ENCODE measurements at places on chromosomes 13 and 19.

GRCh38 chr13:32426990-32427851 is 709 bp downstream of the N4BP2L1 start:
- DNase-seq = peak; percentile 26

- no peak for DNase-seq
Measured at GRCh38 chr13:83622422-83622784, 259.9 kb downstream of the SLITRK1 start.

- DNase-seq = no peak
Measured at GRCh38 chr19:12868540-12869112, 12.6 kb downstream of the DNASE2 start.

DNA sequence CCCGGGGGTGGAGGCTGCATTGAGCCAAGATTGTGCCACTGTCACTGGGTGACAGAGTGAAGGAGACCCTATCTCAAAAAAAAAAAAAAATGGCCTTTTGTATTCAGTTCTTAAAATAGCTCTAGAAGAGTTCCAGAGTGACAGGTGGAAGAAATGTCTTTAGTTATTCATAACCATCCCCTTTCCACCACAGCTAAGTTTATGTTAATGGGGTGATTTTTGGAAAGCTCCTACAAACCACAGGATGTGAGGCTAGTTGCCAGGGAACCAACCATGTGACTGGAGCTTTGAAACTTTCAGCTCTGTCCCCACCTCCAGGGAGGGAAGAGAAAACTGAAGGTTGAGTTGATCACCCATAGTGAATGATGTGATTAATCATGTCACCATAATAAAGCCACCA is 6.9 kb downstream of the ZNF490 start:
- DNase-seq = no peak

DNA sequence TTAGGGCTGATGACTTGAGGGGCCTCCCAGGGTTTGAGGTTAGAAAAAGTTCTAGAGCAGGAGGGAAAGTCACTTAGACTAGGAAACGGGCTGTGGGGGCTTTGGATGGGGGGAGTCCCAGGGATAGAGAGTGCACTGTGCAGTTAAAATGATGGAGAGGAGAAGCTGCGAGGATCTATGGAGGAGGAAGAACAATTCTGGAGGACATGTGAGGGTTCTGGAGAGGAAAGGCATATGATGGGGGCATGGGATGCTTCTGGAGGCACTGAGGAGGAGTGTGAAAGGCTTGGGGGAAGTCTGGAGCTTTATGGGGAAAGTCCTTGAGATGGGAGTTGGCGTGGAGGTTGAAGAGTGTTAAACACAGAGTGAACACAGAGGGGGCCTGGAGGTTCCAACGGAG is 2.2 kb downstream of the KCNC3 start:
- DNase-seq = no peak

DNA sequence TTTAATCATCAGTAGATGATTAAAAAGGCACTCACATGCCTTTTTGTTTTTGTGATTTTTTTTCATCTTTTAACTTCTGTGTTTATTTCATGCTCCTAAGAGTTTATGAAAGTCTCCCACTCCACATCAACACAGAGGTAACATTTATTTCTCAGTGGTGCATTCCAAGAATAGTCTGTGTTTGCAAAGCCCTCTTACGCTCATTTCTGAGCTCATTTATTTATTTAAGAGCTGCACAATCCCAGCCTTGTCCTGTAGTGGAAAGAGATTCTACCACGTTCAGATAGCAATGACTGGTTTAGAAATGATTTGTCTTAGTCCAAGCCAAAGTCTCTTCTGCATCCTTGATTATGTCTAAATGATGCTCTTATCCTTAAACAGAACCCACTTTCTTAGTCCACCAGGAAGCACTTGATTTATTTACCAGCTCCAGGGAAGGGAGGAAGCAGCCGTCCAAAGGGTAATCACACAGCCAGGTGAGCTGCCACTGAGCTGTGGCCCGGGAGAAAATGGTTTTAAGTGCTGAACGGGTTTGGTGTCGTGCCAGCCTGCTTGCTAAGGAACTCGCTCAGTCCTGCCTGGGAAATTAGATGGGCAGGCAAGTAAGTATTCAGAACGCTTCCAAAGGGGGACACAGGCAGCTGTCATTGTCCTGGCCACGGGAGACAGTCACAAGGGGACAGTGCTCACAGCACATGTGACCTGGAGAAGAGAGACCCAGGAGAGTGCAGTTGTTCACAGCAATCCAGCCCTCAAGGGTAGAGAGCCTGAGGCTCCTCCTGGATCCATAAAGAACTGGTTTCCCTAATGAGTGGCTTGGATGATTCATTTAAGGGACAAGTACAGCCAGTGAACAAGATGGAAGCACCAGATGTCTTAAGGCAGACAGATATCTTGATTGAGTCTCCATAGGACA is 131.8 kb upstream of the WASF3 start:
- no peak for DNase-seq

DNA sequence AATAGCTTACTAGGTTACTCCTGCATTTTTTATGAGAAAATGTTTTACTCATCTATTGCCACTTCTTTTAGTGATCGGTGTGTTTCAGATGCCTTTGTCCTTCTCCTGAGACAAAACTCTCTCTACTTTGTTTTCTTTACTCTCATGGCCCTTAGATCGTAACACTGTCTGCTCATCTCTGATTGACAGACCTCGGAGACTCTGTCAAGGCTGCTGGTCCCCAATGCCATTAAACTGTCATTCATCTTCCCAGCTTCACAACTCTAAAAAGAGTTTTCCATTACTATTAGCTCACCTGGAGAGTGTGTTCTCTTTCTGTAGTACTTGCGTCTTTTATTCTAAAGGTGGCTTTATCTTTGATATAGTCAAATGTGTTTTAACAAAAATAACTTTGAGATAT is 765.2 kb downstream of the SLITRK1 start:
- no peak for DNase-seq

- no peak for DNase-seq
Measured at GRCh38 chr19:14550201-14550754, 20.9 kb downstream of the TECR start.

GRCh38 chr13:62278271-62278670 is 862.6 kb upstream of the PCDH20 start:
- DNase-seq = no peak

DNA sequence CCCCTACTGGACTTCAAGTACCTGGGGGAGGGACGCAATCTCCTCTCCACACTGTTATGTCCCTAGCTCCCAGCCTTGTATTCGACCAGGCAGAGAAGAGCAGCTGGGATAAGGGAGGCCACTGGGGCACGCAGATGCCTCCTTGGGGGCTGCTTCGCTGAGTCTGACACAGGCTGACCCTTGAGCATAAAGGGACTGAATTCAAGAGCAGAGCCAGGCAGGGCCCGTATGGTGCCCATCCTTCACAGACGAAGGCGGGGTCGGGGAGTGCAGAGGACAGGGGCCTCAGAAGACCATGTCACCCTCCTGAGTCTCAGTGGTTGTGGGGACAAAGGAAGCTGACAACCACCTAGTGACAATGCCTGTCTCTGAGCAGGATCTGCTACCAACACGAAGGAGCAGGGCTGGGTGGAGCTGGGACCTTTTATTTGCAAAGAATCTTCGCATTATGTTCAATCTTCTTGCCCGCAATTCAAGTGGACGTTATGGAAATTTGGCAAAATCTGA is 124.6 kb downstream of the TUBA3C start:
- DNase-seq = no peak

DNA sequence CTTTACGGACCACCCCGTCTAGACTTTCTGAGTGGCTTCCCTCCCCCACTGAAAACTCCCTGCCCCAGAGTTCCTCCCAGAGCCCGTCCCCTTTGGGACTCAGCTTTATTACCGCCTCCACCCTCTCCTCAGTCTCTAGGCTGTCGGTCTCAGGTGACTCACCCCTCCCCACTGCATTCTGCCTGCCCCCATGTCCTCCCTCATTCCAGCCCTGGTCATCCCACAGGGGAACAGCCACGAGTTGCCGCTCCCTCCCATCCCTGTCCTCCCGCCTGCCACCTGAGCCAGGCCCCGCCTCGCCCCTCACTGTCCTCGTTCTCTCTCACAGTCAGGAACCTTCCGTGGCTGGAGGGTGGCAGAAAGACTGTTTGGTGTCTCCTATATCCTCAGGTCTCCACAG is 57.3 kb downstream of the SMARCA4 start:
- DNase-seq = no peak

- no peak for DNase-seq
Measured at GRCh38 chr19:45164577-45165335, 4.0 kb upstream of the NKPD1 start.

DNA sequence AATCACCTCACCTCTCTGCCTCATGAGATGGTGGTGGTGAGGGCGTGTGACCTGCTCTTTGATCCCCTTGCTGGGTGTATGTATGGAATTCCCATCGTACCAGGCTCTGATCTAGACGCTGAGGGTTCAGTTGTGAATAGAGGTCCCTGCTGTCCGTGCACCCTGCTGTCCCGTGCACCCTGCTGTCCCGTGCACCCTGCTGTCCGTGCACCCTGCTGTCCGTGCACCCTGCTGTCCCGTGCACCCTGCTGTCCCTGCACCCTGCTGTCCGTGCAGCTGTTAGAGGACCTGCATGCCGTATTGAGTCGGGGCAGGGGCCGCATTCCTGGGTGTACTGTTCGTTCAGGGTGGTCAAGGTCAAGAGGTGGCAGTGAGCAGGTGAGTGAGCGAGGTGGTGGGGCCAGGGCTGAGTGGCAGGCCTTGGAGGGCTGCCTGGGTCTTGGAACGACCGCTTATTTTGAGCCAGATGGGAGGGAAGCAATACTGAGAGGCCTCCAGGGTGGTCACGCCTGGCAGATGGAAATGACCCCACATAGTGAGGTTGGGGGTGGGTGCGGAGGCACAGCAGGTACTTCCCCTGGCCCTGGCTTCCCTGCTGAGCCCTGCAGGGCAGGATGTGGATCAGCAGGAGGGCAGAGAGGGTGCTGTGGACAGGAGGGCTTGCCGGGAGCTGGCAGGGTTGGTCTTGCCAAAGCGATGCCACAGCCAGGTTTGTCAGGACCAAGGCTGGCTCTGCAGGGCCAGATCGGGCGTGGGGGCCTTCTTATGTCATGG is 4.6 kb upstream of the EPN1 start:
- DNase-seq = no peak

DNA sequence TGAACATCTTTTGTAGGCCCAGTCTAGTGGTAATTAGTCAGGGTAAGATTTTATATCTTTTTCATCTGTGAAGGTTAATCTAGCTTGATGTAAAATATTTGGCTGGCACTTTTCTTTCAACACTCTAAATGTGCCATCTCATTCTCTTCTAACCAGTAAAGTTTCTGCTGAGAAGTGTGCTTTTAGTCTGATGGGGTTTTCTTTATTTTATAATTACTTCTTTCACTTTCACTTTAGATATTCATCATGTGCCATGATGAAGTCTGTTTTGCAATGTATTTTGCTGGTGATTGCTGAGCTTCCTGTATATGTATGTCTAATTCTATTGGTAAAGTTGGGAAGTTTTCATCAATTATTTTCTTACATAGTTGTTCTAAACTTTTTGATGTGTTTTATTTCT is 31.9 kb downstream of the ZNF726 start:
- DNase-seq = no peak

- no peak for DNase-seq
Measured at GRCh38 chr13:50292081-50292480, 276.8 kb downstream of the KCNRG start.

GRCh38 chr19:4441994-4442818 is 15.4 kb downstream of the UBXN6 start:
- DNase-seq = no peak

DNA sequence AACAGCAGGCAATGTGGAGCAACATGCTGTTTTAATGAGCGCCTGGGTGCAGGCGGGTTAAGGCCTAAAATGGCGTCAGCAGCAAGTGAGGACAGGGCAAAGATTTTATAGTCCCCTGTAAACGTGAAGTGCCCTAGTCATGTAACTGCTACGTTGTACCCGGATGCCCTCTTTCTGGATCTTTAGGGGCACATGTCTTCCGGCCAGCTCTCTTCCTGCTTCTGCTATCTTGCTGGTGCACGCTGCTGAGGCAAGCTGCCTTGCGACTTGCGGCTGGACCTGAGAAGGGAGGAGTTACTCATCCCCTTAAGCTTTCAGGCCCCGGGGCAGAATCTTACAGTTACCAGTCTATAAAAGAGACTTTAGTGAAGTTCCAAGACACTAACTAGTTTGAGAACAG is 303.6 kb upstream of the DACH1 start:
- DNase-seq = no peak

GRCh38 chr13:113877149-113877990 is 13.5 kb upstream of the GAS6 start:
- no peak for DNase-seq

DNA sequence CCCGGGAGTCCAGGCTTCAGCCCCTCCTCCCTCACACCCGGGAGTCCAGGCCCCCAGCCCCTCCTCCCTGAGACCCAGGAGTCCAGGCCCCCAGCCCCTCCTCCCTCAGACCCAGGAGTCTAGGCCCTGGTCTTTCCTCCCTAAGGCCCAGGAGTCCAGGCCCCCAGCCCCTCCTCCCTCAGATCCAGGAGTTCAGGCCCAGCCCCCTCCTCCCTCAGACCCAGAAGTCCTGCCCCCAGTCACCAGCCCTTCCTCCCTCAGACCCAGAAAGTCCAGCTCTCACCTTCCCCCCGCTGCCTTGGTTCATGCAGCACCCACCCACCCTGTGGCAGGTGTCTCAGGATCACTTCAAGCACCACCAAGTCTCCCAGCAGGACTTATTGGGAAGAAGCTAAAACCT is 14.1 kb downstream of the CYTH2 start:
- DNase-seq = no peak

All from stimulated activated CD4-positive, alpha-beta T cell treated with anti-CD3 and anti-CD28 coated beads, Interleukin-1b, Interleukin-23, amount 100 ng/mL, for 4 hours (primary cell).